ENCODE measurements at places on chromosomes 13 and 19.

DNA sequence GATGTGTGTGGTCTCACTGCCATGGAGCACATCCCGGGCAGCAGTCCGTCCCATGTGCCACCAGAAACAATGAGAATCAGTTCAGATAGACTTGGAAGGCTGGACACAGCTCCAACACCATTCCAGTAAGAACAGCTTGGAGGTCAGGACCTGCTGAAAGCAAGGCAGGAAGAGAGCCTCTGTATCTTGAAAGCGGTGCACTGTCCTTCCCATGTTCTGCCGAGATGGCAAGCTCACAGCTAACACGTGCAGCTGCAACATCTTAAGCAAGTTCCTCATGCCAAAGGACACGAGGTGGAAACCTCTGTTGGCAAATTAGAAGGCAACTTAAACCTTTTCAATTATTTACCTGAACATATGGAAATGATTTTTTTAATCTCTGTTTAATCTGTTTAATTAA, 175.4 kb downstream of the DLEU7 start:
- no peak for DNase-seq

- no peak for DNase-seq
These were observed 148.4 kb downstream of the AKAP11 start for GRCh38 chr13:42420304-42420703.

DNA sequence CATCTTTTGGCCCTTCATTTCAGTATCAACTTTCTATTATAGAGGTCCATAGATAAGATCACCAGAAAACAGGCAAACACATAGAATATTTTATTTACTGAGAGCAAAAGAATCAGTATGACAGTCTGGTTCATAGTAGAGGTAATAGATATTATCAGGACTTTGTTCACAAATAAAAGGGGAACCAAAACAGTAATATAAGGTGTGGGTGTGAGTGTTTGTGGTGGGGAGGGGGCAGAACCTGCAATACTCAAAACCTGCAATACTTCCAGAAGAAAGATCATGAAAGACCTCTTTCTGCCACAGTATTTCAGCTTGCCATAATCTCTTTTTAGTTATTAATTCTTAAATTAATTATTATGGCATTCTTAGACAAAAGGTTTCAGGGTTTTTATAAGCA, 578.7 kb upstream of the SLITRK1 start:
- no peak for DNase-seq

DNA sequence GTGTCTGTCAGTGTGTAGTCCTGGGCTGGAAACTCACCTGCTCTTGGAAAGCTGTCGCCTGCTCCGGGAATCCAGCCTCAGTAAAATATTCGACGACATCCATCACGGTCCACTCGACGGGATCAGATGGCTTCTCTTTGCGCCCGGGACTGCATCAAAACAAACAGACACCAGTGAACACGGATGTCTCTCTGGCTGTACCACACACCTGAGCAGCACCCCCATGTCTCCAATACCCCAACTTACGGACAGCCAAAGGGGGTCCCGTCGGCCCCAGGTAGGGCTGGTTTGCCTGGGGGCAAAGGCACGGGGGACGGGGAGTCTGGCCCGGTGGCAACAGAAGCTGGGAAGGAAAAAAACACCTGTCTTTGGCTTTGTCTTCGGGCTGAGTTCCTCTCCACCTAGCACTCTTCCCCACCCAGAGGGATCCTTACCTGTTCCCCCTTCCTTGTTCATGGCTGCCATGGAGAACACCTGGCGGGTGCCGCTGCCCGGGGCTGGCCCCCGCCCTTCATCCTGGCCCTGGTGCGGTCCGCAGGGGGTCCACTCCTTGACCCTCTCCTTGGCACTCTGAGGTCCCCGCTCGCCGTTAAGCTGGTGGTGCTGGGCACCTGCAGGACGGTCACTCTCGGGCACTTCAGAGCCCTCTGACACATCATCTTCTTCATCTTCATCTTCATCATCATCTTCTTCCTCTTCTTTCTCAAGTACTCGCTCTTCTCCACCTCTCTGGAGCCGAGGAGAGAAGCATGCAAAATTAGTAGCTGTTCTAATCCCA, 1.7 kb downstream of the SAMD1 start:
- no peak for DNase-seq

DNA sequence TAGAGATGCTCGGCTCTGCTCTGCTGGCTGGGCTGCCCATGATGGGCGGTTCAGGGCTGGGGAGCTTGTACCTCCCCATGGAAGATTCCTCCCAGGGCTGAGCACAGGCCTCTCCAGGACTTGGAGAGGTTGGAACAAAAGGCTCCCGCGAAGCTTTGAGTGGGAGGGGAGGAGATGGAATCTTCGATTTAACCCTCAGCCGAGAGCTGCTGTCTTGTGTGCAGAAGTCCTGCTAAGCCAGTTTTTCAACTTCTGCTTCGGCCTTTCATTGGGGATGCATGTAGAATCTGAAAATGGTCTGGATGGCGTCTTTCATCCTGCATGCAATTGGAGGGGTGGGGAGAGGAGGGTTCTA, 163.3 kb downstream of the KDM4B start:
- no peak for DNase-seq

DNA sequence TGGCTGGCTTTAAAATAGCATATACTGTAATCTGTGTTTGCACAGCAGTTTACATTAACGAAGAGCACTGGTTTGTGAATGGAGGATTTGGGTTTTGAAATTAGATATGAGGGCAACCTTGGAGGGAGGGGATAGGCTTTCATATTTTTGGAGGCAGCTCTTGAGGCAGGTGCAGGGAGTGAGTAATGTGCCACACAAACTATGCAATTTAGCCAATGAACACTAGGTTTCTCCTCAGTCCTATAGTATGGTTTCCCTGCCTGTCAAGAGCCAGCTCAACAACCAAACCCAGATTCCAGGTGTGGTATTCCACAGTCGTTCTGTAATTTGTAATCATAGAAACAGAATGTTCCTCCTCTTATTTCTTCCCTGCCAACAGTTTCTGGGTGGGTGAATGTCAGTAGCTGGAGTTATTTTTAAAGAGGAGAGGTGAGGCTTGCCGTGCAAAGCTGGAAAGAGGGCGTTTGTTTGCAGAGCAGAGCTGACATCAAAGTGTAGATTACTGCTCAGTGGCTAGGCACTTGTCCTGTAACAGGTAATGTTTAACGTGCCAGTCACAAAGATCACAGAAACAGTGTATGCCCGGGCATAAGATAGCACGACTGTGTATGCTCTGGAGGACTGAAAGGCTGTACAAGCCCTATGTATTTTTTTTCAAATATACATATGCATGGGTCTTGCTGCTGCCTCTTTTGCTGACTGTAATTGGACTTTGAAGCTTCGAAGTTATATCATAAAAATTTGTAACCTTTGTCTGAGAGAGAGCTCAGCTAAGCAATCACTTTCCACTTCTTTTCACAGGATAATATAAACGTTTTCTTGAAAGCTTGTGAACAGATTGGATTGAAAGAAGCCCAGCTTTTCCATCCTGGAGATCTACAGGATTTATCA, 124.2 kb downstream of the LMO7 start:
- no peak for DNase-seq

- DNase-seq = no peak
These were observed 66.7 kb downstream of the CDADC1 start for GRCh38 chr13:49314344-49314882.

DNA sequence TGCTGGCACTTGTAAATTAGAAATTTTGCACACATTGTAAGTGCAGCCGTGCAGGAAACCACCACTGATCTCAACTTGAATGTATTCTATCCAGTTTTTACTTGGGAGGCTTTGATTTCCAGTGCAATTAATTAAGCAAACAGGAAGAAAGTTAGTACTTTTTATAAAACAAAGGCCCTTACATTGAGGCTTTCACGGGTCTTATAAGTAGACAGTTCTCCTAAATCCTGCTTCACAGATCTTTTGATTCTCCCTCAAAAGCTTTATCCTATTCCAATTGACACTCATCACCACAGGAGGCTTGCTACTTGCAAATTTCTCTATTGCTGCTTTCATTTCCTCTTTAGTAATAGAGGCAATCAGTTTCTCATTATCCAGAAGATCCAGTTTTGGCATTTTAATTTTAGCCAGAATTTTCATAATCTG, 90.1 kb downstream of the ERCC5 start:
- no peak for DNase-seq

DNA sequence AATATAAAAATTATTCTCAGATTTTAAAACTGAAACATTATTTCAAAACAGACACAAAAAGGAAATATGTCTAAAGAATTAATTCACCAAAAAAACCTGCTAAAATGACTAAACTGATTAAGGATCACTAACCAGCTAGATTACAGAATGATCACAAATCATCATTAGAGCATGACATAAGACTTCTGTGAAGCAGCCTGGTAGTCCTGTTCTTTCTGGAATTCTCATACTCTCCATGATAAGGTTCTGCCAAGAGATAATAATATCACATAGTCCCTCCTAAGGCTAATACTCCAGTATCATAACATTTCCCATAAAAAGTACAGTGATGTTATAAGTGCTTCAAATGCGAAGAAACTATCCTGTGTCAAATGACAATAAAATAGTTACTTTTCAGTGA, 1814.9 kb downstream of the SLITRK5 start:
- no peak for DNase-seq

- no peak for DNase-seq
These were observed 239.7 kb upstream of the HTR2A start for GRCh38 chr13:47136504-47136941.

DNA sequence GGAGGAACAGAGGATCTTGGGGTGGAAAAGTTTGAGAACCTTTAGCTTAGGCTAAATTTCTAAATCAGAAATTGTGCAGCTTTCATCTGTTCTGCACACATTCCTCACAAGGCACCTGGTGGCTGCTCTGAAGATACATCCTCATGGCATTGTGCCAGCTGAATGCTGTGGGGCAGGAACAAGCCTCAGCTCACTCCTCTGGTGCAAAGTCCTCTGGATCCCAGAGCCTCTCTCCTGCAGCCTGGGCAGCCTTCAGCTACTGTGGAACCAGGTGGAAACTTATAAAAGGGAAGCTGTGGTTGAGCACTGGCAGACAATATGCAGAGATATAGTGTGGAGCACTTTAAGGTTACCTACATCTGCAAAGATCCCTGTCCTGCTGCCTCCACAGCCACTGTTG, 72.3 kb downstream of the KCTD12 start:
- no peak for DNase-seq

DNA sequence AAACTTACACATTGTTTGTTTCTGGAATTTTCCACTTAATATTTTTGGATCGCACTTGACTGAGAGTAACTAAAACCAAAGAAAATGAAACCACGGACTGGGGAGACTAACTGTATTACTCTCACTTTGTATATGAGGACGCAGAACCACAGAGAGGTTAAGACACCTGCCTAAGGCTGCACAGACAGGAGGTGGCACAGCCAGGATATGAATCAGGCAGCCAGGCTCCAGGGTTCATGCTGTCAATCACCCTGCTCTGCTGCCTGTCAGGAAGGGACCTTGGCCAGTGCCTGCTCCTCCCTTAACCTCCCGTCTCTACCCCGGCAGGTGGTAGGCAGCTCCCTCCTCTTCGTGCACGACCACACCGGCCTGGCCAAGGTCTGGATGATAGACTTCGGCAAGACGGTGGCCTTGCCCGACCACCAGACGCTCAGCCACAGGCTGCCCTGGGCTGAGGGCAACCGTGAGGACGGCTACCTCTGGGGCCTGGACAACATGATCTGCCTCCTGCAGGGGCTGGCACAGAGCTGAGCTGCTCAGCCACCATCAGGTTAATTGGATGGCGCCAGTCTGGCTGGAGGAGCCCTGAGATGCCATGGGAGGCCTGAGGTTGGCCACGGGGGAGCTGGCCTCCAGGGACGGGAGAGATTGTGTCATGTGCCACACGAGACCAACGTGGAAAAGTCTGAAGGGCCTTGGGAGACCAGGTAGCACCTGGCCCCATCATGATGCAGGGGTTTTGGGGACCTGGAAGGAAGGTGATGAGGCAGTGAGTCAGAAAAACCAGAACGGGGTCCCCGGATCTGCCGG, 11.0 kb downstream of the ACTMAP start:
- DNase-seq = no peak

DNA sequence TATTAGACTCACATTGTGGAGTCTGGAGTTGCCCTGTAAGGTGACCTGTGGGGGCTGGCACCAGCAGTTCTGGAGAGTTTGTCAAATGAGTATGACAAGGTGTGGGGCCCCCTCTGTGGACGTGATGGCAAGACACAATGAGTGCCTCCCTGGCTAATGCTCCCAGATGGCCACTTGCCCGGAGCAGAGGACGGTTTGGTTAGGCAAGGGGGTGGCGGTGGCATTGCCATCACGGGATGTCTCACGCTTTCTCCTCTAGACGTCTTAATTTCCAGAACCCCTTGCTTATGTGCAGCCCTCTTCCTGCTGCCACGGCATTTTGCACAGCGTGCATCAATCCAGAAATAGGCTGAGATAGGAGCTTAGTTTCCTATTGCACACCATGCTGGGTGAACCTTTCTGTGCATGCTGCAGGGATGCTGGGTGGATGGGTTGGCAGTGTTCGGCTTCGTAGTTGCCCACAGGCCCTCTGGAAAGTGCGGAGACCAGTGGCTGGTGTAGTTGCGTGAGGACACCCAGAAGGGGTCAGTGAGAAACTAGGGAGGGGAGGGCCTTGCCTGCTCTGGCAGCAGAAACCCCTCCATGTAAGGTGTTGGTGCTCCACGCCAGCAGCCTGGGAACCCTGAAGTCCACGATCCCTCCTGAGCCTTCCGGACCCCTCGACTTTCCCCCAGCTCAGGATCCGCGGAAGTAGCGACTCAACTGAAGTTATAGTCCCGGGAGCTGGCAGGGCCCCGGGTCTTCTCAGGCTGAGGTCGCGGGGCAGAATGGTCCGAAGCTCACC, 18.1 kb upstream of the LRP3 start:
- DNase-seq = no peak

DNA sequence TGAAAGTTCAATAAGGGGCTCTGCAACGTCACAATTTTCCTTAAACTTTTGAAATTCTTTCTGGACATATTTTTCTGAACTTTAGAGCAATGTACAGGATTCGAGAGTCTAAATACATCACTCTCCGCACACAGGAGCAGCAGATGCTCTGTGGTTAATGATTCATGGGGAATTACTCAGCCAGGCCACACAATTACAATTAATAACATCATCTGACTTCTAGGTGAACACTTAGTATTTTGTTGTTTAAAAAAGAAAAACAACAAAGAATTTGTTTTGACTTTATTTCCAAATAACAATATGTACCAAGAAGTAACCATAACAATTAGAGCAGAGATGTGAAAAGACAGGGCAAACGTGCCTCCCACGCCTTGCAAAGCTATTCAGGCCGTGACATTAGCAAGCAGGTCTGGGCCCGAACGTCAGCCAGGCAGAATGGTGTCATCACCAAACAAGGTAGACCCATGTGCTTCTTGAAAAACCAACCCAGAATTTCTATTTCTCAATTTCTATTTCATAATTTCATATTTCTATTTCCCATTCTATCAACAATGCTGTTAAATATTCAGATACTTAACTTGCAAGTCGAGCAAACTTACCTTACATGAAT, 236.3 kb downstream of the COL4A1 start:
- no peak for DNase-seq

- DNase-seq = no peak
These were observed 73.0 kb downstream of the IPO5 start for GRCh38 chr13:98026457-98026857.
